ENCODE measurements at places on chromosomes 4 and X.

- DNase-seq: no peak
These were observed 255.7 kb upstream of the RPS6KA3 start for GRCh38 chrX:20522420-20522819.

- DNase-seq: no peak
These were observed 29.6 kb downstream of the TRIML1 start for GRCh38 chr4:188168726-188169373.

DNA sequence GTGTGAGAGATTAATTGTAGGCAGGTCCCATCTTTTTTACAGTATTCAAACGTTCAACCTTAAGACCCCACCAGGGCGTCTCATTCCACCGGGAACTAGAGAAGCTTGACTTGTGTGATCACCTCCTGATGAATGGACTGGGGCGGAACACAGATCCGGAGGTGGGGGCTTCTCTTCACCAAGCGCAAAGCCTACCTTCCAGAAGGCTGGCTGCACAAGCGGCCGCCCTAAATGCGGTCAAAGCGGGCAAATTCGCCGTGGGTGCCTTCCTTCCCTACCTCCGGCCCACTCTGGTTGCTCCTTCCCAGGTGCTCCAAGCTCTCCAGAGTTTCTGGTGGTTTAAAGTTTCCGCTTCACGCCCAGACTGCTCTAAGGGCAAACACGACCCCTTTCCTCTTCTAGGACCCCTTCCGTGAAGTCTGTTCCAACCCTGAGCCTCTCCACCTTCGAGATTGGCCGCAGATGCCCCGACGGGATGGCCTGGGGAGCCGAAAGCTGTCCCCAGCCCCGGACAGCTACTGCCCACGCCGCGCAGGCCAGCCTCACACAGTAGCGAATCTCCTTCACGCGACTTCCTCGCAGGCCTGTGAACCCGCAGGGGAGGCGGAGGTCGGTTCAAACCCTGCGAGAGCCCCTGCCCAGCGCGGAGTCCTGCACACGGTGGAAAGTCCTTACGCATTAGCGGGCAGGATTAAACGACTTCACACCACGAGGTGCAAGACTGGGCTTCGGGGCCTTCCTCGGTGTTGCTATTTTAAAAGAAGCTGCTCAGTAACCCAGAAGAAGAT is 1.6 kb upstream of the WWC2 start:
- no peak for DNase-seq

DNA sequence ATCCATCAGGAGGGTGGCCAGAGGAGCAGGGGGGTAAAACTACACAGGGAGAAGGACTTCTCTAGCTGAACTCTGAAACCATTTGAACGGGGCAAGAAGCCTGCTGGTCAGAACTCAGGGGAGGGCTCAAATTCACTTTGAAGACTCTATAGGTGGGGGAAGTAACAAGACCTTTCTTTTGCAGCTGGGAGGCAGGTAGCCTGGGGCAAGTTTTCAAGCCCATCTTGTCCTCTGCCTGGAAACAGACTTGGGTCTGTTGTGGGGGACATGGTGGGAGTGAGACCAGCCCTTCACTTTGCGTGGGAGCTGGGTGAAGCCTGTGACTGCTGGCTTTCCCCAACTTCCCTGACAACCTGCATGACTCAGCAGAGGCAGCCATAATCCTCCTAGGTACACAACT is 312.3 kb downstream of the SPRY1 start:
- DNase-seq: no peak

GRCh38 chr4:144582105-144582850 is 63.7 kb upstream of the HHIP start:
- no peak for DNase-seq

GRCh38 chr4:81521708-81522107 is 50.0 kb upstream of the RASGEF1B start:
- DNase-seq: no peak

GRCh38 chr4:133624744-133625143 is 475.6 kb downstream of the PCDH10 start:
- DNase-seq: no peak

- DNase-seq: no peak
These were observed 68.4 kb downstream of the ARHGEF38 start for GRCh38 chr4:105620640-105621323.

DNA sequence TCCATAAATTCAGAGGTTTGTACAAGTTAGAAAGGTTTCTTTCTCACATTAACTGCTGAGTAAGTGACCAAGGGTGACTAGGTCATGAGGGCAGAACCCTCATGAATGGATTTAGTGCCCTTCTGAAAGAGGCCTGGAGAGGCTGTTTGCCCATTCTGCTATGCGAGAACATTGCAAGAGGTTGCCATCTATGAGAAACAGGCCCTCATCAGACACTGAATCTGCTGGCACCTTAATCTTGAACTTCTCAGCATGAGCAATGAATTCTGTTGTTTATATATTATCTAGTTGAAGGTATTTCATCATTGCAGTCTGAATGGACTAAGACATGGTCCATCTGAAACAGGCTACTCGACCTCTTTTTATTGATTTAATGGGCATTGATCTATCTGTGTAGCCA is 96.2 kb upstream of the GPRIN3 start:
- no peak for DNase-seq

- DNase-seq: no peak
These were observed 98.1 kb upstream of the VCX3B start for GRCh38 chrX:8366481-8366880.

- no peak for DNase-seq
These were observed 1811.2 kb upstream of the PCDH10 start for GRCh38 chr4:131337936-131338335.

- no peak for DNase-seq
These were observed 89.3 kb downstream of the RLIM start for GRCh38 chrX:74525116-74525515.

GRCh38 chrX:3262901-3263300 is 83.6 kb downstream of the MXRA5 start:
- DNase-seq: no peak

- DNase-seq: no peak
These were observed 53.8 kb upstream of the HGFAC start for GRCh38 chr4:3387943-3388361.

- no peak for DNase-seq
These were observed 54.1 kb upstream of the GEMIN8 start for GRCh38 chrX:14083783-14084182.

All from GM20000 (cell line).